NCI-H1417 treated with DMSO at 0.1 percent for 48 hours (cell line): ENCODE measurements at places on chromosomes 2 and 18.

- DNase-seq: no peak
These were observed 15.9 kb downstream of the C2orf74 start for GRCh38 chr2:61177727-61178549.

GRCh38 chr2:176986487-176986886 lies 226.1 kb upstream of the HNRNPA3 start:
- no peak for DNase-seq

DNA sequence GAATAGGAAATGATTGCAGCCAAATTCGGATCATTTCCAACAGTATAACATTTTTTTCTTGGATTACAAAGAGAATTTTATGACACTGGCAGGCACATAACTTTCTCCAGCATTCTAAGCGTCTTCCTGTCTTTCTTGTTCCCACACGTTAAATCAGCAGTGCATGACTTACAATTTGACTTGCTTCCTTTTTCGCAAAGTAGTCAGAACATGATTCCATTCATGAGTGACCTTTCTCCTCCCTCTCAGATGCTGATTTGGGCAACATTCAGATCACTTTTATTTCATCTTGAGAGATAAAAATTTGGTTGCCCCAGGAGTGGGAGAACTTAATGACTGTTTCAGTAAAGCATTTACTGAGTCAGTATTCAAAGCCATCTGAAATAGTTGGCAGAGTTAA lies 858.7 kb upstream of the ACVR2A start:
- no peak for DNase-seq

DNA sequence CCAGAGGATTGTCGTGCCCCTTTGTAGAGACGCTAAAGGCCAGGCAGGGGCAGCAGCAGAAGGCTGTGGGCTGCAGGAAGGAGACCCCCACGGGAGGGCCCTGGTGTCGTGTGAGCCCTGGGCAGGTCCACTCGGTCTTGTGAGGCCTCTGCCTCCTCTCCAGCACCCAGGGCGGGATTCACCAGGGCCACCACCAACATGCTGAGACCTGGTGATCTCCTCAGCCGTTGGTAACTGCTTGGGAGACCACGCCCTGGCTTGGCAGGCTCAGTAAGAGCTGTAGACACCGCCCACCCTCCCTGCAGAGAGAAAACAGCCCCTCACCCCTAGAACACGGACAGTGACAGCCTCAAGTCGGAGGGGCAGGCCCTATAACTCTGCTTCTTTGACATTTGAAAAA lies 21.1 kb downstream of the MBP start:
- no peak for DNase-seq

DNA sequence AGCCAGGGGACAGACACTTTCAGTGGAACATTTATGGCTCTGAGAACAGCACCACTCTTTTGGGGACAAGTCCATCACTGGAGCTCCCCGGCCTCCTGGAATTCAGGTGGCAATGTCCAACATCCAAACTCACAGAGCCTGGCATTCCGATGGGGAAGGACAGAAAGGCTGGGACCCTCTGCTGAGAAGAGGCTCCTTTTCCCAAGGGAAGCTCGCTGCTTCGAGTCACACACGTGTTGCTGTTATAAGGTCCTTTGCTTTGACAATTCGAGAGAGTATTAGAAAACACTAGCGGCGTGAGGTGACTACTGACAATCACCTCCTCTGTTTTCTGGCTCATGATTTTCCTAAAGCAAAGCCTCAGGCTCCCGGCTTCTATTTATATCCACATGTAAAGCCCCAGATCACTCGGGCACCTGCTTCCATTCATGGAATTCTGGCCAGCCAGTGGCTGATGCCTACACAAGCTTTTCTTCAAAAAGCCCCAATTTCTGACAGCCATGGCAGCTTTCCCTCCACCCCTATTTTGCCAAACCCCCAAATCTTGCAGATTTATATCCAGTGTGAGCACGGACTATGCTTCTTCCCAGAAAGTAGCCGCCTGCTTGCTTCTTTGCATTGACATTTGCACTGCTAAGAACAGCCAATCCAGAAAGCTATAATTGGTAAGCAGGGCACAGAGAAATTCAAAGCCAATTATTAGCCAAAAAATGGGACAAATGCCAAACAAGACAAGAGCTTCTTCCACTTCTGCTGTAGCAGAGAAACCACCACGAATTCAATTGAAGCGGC lies 67.3 kb downstream of the NDUFA10 start:
- no peak for DNase-seq

GRCh38 chr2:121137571-121137970 lies 147.4 kb downstream of the TFCP2L1 start:
- no peak for DNase-seq

GRCh38 chr18:22466608-22467395 lies 49.1 kb upstream of the CTAGE1 start:
- no peak for DNase-seq

DNA sequence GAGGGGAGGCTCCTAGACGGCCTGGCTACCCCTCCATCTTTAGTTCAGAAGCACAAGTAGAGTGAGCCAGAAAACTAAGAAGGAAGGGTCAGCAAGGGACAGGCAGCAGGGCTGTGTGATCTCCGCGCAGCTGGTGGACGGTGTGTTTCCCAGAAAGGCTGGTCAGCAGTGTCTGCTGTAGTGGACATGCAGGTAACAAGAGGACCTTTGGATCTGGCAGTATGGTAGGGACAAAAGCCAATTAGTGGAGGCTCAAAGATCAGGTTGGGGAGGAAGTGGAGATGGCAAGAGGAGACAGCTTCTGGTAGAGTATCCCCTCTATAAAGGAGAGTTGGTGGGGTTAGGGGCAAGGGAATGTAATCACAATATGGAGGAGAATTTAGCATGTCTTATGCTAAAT lies 95.1 kb downstream of the NCK2 start:
- DNase-seq: no peak

GRCh38 chr18:50284255-50284885 lies 3.0 kb upstream of the MBD1 start:
- no peak for DNase-seq

DNA sequence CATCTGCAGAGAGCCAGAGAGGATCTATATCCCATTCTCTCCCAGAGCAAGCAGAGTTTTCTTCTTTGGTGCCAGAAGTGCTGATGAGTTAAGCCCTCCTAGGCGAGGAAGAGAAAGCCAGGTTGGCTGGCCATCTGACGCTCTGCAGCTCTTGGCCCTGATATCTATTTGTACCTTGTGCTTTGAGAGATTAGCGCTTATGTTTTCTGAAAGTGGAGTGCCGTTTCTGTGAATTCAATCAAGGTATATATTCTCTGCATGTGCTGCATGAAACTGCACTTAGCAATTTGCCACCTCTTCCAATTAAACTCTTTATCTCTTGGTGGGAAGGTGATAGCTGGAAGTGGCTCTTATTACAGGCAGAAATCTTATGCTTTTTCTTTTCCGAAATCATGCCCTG lies 177.5 kb downstream of the LPIN1 start:
- no peak for DNase-seq

GRCh38 chr18:28334516-28334915 lies 157.6 kb upstream of the CDH2 start:
- no peak for DNase-seq

DNA sequence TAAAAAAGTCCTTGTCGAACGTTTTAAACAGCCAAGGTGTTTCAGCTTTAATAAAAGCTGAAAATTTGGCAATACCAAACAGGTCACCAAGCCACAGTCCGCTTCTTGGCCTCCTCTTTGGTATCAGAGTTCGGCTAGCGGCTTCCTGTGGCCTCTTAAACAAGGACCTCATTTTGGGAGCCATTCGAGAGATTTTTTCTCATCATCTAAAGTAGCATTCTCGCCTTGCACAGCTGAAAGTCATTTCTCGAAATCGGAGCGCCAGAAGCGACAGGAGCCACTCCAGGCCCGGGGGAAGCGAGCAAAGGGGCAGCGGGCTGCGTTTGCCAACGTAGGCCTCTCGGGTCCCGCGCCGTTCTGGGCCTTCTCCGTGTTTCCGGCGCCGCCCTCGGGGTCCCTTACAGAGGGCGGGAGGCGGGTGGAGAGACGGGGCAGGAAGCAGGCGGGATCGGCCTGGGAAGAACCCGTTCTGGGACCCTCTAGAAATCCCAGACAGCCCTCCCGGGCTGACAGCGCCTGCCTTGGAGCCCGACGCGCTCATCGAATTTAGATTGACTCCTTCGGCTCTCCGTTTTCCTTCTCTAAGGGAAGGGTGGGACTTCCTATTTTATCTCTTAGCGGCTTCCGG lies 522 bp upstream of the ZNF407 start:
- DNase-seq: peak; percentile 97

- DNase-seq: no peak
These were observed 67.3 kb upstream of the CSRNP3 start for GRCh38 chr2:165402162-165402561.

- no peak for DNase-seq
These were observed 42.7 kb upstream of the GORASP2 start for GRCh38 chr2:170886386-170886785.

- no peak for DNase-seq
These were observed 28.6 kb upstream of the POU3F3 start for GRCh38 chr2:104825124-104825865.

DNA sequence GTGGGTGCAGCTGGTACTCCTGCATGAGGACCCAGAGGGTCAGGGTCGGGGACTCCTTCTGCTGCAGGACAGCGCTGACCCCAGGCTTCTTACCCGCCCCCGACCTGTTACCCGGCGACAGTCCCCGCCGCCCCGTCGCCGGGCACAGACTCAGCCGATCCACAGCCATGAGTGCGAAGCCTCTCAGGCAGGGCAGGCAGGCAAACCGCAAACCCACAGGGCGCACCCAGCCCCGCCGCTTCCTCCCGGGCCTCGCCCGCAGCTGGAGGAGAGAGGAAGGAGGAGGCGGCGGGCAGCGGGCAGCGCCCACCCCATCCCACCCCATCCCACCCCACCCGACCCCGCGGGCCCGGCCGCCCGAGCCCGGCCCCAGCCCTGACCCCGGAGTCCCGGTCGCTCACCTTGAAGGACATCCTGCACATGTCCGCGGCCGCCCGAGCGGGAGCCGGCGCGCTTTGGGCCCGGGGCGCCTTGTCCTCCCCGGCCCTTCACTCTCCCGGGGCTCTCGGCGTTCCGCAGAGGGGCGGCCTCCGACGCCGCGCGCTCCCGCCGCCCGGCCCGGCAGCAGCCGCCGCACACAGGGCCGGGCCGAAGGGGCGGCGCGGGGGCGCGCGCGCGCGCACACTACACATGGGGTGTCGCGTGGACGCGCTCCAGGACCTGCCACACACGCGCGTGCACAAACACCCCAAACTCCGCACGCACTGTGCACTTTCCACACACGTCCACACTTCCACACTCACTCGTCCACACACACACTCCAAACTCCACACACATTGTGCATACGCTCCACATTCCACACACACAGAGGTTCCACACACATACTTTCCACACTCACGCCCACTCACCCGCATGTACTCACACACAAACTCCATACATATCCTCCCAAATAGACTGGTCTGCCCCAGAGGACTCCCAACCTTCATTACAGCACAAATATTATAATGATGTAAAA lies at the start of gene ANKRD29:
TSS of gene ANKRD29 (minus strand) at position 603 of the 955 bp plus-strand sequence. CDS start at position 422, 181 bp downstream.
- no peak for DNase-seq

DNA sequence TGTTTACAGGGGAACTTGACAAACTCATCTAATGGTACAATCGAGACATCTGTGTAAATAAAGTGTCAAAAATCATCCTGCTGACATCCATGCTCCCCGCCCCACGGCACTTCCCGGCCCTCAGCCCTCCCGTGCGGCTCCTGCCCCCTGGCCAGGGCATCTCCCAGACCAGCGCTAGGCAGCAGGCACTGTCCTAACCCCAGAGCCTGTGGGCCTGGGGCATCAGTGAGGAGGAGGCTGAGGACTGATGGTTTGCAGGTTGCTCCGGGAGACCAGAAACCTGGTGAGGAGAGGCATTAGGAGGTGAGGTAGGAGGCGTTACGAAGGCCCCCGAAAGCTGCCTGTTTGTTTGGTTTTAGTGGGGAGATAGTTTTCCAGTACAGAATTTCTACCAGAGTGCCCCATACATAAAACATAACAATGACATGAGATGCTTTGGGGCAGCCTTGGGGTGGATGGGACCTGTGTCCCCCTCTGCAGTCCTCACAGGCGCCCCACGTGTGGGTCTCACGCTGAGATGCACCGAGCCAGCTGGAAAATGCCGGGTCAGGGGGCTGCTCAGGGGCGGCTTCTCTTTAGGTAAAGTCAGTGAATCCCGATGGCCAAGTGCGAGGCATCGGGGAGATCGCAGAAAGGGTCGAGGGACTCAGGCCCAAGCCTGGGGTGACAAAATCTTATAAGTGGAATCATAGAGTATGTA lies 114.2 kb downstream of the RTP5 start:
- DNase-seq: no peak

DNA sequence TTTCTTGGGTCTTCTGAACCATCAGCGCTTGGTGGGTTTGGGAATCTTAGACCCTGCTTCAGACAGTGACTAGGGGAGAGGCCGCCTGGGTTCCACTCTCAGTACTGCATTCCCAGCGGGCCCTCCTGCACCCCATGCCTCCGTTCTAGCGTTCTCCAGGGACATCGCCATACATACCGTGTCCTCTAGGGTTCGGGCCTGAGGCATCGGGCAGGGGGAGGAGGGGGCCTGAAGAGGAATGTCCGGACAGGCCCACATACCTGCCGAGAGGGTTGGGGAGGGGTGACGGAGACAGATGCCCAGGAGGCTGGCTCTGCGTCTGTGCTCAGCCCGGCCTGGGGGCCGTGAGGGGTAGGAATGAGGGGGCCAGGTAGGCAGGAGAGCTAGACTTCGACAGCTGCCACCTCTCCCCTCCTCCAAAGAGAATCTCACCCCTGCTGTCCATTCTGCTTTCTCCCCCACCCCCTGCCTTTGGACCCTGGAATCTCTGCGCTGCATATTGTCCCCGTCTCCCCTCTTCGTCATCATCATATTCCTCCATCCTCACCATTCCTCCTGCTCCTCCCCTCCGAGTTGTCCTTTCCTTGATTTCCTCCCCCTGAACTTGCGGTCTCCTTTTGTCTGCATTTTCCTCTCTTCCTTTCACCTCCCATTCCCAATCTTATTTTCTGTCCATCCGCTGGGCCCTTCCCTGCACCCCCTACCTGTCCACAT lies 7.8 kb upstream of the WNT10A start:
- DNase-seq: no peak

- DNase-seq: no peak
These were observed 52.9 kb downstream of the HNRNPLL start for GRCh38 chr2:38549851-38550250.

GRCh38 chr2:241946306-241947003 lies 76.9 kb downstream of the RTP5 start:
- DNase-seq: no peak

GRCh38 chr18:2854875-2855274 lies 8.1 kb downstream of the EMILIN2 start:
- DNase-seq: no peak
